ENCODE measurements at places on chromosomes 2 and 18.
A peak's percentile ranks its signal among the peaks of the same experiment; 100 is the strongest.

- no peak for DNase-seq
These were observed 144.8 kb upstream of the IL1R2 start for GRCh38 chr2:101846973-101847372.

DNA sequence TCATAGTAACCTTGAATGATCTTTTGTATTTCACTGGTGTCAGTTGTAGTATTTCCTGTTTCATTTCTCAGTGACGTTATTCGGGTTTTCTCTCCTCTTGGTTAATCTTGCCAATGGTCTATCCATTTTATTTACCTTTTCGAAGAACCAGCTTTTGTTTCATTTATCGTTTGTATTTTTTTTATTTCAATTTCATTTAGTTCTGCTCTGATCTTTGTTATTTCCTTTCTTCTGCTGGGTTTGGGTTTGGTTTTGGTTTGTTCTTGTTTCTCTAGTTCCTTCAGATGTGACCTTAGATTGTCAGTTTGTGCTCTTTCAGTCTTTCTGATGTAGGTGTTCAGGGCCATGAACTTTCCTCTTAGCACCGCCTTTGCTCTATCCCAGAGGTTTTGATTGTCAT lies 36.7 kb downstream of the SP140 start:
- DNase-seq: no peak

GRCh38 chr2:96538487-96539214 lies 2.1 kb downstream of the ARID5A start:
- DNase-seq: no peak

GRCh38 chr2:241505086-241505780 lies 3.2 kb downstream of the STK25 start:
- no peak for DNase-seq

- DNase-seq: no peak
These were observed 30.3 kb downstream of the SPOPL start for GRCh38 chr2:138531913-138532312.

- DNase-seq: peak; percentile 45
These were observed 115.8 kb downstream of the TTC27 start for GRCh38 chr2:32743480-32744236.

GRCh38 chr2:55416786-55417568 lies 2.7 kb downstream of the CCDC88A start:
- DNase-seq: no peak

- DNase-seq: no peak
These were observed 465.0 kb upstream of the SOX11 start for GRCh38 chr2:5227062-5227699.

DNA sequence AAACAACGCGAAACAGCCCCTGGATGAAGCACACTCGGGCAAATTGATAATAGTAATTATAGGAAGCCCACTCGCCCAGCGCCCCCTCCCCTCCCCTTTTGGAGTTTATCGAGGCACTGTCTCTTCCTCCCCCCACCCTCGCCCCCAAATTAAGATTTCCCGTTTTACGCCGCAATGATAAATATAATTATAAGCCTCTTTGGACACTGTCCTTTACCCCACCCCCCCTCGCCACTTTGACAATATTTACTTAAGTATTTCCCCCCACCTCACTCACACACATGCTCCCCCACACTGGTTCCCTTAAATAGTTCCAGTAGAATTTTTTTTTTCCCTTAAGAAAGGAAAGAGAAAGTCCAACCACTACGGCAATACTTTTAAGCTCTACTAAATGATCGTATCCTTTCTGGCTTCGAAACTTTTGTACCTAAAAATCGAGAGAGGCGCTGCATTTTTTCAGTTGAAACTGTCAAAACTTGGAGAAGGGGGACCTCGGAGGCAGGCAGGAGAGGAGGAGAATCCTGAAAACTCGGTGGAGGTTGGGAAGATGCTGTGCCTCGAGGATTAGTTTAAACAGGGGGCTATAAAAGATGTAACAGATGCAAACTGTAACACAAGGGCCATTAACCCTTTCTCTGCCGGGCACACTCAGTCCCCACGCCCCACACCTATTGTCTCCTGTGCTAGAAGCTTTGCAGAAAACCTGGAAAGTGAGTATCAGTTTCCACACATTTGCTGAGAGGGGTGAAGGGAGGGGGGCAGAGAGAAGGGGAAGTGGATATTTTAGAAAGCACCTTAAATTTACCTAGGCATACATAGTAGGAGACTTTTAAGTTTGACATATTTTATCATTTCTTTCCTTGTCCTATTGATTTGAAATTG lies 1.8 kb downstream of the ZEB2 start:
- no peak for DNase-seq

DNA sequence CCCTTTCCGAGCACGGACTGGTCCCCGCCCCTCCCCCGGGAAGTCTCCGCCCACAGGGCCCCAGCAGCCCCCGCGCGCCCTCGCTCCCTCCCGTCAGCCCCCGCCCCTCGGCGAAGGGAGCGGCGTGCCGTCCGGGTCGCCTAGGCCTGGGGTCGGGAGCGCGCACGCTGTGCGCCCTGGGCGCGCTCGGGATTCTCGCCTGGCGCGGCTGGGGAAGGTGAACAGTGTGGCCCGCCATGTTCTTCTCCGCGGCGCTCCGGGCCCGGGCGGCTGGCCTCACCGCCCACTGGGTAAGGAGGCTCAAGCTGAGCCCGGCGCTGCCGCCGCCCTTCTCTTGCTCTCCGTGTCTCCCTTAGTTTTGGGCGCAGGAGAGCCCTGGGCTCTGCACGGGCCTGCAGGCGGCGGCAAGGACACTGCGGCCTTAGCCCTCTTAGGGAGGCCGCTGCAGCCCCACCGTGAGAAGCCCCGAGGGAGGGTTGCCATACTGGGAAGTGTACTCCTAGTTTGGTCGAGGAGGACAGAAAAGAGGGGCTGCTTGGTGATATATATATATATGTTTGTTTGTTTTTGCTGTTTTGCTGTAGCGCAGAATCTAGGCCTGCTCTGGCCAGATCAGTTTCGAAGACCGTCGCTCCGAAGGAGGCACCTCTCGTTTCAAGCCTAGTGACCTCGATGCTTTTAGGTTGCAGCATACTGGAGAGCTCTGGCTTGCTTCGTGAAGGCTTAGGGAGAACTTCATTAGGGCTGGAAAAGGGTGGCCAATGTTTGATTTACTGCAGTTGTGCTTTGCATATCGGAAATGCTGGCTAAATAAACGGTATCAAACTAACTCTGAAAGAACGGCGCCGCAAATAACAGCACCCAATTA lies at the start of gene NDUFV2:
Gene NDUFV2 (plus strand): TSS at position 192 of the 868 bp plus-strand sequence. CDS start 45 bp downstream, at position 237.
- peak; percentile 96 for DNase-seq

- no peak for DNase-seq
These were observed 3.7 kb downstream of the SP140L start for GRCh38 chr2:230330725-230331124.

DNA sequence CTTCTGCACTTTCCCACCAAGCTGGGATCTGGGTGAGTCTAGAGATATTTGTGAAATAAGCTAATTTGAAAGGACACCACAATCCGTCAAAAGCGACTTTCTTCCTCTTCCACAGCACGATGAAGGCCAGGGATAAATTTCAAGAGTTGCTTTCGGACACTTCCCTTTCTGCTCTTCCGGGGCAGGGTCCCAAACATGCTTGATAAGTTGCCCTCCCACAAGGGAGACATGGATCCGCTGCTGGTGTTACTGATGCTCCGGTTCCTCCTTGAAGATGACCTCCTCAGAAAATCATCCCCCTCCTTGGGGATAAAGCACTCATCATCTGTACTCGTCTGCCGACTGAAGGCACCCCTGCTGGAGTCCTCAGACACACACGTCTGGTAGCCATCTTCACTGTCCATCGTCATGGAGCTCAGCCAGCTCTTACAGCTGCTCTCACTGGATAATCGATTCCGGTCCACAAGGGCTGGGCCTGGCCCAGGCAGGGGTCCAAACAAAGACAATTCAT lies 28.2 kb downstream of the CYTIP start:
- no peak for DNase-seq
